ENCODE measurements at places on chromosomes 4 and X.

- no peak for DNase-seq
Measured at GRCh38 chr4:16785793-16786527, 112.5 kb downstream of the LDB2 start.

DNA sequence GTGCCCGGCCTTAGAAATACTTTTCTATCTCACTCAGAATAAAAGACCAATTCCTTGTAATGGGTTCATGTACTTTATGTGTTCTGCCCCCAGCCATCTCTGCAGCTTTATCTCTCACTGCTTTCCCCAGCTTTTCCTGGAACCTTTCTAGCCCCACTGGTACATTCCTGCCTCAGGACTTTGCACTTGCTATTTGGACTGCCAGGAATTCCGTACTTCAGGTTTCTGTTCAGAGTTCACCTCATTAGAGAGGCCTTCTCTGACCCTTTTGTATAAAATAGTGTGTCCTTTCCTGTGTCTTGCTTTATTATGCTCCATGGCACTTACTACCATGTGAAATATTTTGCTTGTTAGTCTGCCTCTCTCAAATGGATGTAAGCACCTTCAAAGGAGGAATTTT is 112.5 kb downstream of the PDLIM5 start:
- DNase-seq: no peak

DNA sequence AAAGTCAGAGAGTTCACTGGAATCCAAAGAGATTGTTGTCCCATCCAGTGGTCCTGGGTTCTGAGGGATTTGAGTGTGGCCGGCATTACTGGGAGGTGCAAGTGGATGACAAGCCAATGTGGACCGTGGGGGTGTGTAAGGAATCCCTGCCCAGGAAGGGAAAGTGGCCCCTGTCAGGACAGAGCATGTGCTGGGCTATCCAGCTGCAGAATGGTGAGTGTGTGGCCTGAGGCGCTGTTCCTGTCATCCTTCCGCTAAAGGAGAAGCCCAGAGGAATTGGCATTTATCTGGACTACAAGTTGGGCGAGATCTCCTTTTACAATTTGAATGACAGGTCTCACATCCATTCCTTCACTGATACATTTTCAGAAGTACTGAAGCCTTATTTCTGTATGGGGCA is 20.4 kb upstream of the TRIM60 start:
- DNase-seq: no peak

GRCh38 chrX:153667281-153667955 is 6.2 kb downstream of the PNCK start:
- DNase-seq: no peak

DNA sequence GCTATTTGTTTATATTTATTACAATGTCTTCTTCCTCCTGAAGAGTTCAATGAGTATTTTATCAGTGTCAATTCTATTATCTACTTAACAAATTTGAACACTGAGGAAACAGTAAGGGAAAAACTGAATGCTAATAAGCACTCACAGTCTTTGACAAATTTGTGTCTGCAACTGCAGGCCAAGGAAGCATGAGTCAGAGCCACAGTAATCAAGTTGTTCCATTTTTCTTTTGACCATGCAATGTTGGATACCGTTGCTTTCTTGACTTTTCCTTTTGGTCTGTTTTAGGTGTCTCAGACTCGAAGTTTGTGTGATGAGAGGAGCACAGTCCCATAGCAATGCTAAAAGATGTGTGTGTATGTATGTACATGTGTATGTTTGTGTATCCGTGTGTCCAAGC is 359.6 kb downstream of the IL1RAPL1 start:
- no peak for DNase-seq

DNA sequence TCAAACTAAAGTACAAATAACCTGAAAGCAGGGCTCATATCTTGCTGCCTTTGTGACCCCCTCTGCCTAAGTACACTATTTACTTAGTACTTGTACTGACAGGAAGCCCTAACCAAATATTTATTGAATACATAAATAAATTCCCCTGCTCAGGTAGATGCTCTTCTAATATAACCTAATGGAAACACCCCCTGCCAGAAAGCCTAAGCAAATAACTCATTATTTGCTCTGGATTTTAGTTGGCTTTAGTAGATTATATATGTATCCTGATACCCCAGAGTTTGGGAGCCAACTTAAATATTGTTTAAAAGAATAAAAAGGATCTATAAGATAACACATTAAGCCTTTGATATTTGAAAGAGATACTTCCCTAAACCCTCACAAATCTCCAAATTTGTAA is 318.2 kb downstream of the PPP1R2C start:
- DNase-seq: no peak

GRCh38 chr4:68406479-68406859 is 40.8 kb upstream of the TMPRSS11E start:
- DNase-seq: no peak

DNA sequence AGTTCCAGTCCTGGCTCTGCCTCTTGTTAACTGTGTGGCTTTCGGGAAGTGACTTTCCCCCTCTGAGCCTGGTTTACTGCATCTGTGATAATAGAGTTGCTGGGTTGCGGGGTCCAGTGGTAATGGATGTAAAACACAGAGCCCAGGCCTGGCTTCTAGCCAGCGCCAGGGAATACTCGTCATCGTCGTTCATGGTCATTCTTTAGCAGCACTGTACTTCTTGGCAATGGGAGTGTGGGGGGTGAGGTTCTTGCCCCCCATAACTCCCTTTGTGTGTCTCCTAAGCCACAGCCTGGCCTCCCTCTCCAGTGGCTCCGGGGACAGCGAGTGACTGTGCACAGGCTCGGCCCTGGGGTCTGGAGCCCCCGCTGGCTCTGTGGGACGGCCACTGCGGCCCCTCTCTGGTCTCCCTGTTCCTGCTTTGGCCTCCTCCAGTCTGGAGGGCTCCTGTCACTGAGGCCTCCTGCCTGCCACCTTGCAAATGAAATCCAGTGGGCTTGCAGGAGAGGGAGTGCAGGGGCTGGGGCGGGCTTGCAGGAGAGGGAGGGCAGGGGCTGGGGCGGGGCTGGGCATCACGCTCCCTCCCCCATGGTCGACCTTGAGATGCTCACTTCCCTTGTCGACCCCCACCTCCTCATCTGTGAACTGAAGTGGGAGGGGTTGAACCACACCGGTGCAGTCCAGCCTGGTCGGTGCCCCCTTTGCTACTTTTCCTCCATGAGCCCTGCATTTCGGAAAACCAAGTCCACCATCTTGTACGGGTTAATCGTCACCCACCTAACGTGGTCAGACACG is 13.2 kb downstream of the PSAPL1 start:
- no peak for DNase-seq

GRCh38 chrX:100944601-100945000 is 15.9 kb upstream of the XKRX start:
- DNase-seq: no peak

- no peak for DNase-seq
Measured at GRCh38 chrX:150236327-150236726, 126.8 kb upstream of the MAMLD1 start.

DNA sequence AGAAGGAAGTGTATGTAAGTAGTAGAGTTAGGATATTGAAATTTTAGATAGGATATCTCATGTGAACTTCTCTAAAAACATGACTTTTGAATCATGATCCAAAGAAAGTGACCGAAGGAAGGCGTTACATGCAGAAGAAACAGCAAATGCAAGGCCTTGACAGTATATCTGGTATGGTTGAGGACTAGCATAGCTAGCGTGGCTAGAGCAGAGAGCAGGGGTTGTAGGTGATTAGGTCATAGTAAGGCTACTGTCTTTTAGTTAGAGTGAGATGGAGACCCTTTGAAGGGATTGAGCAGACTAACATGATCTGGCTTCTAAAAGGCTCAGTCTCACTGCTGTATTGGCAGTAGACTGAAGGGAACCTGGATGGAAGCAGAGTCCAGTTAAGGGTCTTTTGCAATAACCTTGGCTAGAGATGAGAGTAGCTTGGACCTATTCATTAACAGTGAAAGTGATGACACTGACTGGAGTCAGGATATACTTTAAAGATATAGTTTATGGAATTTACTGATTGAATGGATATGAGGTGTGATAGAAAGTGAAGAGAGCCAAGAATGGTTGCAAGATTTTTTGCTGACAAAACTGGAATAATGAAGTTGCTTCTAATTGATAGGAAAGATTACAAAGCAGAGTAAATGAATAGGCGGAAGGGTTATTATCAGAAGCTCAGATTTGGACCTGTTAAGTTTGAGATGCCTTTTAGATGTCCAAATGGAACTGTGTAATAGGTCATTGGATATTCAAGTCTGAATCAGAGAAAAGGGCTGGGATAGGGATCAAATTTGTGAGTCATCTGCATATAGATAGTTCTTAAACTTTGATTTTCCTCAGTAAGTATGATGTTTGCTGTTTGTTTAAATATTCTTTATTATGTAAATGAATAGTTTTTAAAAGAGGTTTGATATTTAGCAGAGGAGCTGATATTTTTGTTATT is 59.8 kb downstream of the MRPL1 start:
- DNase-seq: no peak

GRCh38 chrX:17930850-17931249 is 69.8 kb upstream of the RAI2 start:
- no peak for DNase-seq

DNA sequence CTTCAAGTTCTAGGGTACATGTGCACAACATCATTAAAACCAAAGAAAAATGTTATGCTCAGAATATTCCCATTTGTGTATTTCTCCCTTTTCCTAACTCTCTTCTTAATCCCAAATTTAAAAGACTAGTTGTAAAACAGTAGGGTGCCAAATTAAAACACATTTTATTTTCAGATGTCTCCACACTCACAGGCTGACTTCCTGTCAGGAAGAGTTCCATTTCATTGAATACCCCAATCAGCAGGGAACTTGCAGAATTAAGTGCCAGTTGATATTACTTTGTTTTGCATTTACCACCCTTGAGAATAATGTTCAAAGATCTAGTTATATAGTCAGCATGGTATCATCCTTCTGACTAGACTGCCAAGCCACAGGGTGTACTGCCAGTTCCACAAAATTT is 207.9 kb downstream of the MAB21L2 start:
- DNase-seq: no peak

- DNase-seq: no peak
Measured at GRCh38 chrX:115378471-115378870, 89.0 kb downstream of the LUZP4 start.

- DNase-seq: no peak
Measured at GRCh38 chr4:39642885-39643552, 4.4 kb upstream of the SMIM14 start.

DNA sequence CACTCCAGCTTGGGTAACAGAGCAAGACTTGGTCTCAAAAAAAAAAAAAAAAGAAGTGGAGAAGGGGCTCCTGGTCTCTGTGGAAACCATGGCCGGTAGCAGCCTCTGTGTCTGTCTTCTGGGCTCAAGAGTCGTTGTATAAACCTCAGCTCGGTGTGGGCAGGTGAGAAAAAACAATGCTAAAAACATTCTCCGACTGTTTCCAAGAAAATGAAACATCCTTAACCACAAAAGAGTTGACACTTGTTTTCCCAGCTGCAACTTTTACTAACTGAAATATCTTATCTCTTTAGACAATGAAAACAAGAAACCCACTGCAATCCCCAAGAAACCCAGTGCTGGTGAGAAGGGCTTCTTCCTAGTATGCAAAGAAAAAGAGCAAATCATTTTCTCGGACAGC is 26.2 kb downstream of the CD99 start:
- DNase-seq: no peak

All from H54 (cell line).